ENCODE measurements at places on chromosomes 1 and 21.

GRCh38 chr1:243411472-243411871, 155.6 kb downstream of the SDCCAG8 start:
- DNase-seq: no peak

- DNase-seq: no peak
Measured at GRCh38 chr1:16026723-16027484, 5.1 kb downstream of the CLCNKA start.

DNA sequence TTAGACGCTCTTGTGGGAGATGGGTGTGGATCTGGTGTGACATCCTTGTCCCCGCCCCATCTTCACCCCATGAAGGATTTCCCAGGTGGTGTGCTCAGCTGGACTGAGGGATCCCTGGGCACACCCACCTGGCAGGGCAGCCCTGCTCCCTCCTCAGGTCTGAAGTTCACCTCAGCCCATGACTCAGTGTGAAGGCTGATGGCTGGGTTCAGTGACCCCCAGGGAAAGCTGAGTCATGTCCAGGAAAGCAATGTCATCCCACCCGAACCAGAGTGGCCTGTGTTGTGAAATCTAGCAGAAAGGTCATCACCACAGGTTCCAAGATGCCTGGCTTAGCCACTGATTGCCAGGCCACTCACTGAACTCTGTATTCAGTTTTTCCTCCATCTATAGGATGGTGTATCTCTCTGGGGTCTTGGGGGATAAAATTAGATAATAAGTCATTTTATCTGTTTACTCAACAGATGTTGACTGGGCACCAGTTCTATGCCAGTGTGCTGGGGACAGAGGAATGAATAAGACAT, 97.7 kb upstream of the JUN start:
- DNase-seq: no peak

- no peak for DNase-seq
Measured at GRCh38 chr1:161001525-161001924, 19.4 kb downstream of the F11R start.

GRCh38 chr1:43991476-43992231, at the start of gene CCDC24:
Gene CCDC24, plus strand, starts transcription at chr1:43991599. Its CDS starts 280 bp downstream, at chr1:43991879.
- DNase-seq: peak; percentile 46

GRCh38 chr1:89098857-89099256, 27.1 kb downstream of the GBP2 start:
- DNase-seq: no peak

DNA sequence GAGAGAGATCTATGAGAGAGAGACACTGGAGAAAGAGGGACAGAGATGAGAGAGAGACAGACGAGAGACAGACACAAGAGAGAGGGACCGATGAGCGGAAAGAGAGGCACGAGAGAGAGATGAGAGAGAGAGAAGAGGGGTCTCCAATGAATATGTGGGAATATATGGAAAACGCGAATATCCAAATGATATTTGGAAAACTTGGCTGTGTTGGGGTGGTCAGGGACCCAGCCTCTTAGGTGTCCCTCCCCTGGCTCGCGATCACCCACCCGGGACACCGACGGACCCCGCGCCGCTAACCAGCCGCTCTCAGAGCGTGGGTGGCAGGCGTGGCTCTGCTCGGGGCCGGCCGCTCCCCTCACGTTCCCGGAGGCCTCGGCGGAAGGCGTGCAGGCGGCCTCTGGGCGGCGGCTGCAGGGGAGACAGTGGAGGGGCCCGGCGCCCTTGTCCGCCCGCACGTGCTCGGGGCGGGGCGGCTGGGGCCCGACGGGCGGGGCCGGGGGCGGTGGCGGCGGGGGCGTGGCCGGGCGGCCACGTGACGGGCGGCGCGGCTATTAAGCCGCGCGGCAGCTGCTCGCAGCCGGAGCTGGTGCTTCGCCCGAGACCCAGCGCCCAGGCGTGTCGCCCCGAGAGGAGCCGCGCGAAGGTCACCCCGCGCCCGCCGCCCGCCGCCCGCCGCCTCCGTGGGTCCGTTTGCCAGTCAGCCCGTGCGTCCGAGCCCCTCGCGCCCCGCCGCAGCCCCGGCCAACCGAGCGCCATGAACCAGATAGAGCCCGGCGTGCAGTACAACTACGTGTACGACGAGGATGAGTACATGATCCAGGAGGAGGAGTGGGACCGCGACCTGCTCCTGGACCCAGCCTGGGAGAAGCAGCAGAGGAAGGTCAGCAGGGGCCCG, at the start of gene ACTN2:
Gene ACTN2, plus strand, starts transcription at position 583 of the 898 bp plus-strand sequence. Its CDS starts 175 bp downstream, at position 758.
- peak; percentile 21 for DNase-seq

- no peak for DNase-seq
Measured at GRCh38 chr21:42524341-42525028, 10.8 kb downstream of the SLC37A1 start.

DNA sequence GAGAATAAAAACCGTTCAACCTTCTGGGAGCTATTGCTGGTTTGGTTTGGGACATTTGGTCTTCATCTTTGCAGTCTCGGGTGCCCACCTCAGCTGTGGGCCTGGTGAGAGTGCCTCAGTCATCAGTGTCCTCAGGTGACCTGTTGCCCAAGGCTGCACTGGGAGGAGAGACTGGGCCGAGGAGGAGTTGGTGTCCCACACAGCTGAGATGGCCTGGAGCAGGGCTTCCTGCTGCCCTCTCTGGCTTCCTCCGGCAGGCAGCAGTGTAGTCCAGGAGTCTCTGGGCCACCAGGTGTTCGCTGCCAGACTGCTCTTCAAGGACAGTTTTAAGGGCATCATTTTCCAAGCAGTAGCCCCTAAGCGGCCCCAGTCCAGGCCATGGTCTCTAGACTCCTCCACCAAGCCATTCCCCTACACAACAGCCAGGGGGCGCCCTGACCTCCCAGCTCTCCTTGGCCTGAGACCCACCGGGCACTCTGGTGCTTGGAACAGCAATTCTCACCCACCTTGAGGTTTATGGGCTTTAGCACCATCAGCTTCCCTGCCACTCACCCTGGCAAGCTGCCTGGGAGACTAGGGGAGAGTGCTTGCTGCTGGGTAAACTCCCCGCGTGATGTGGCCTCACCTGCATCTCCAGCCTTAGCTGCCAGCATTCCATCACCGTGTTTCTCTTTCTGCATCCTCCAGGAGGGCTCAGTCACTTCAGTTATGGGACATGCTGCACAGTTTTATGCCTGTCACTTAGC, 9.1 kb upstream of the SYTL1 start:
- DNase-seq: no peak

- DNase-seq: no peak
Measured at GRCh38 chr21:18228060-18228739, 16.4 kb upstream of the CHODL start.

GRCh38 chr21:34186109-34186719, 112.8 kb downstream of the MRPS6 start:
- no peak for DNase-seq

- DNase-seq: no peak
Measured at GRCh38 chr1:107833061-107833460, 131.9 kb downstream of the VAV3 start.

GRCh38 chr1:106571109-106571508, 485.4 kb upstream of the PRMT6 start:
- no peak for DNase-seq

GRCh38 chr1:35535243-35535642, 22.0 kb downstream of the KIAA0319L start:
- DNase-seq: no peak

DNA sequence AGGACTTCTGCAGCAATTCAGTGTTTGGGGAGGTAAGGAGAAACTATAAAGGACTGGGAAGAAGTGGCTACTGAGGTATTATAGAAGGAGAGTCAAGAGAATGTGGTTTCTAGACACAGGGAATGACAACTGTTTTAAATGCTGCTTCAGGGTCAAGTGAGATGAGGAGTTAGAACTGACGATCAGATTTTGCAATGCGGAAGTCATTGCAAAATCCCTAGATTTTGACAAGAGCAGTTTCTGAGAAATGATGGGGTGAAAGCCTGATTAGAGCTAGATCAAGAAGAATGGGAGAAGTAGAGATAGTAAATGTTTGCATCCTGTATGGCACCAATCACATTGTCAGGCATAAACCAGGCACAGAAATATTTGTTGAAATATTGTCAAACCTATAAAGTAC, 4.7 kb upstream of the TSNAX start:
- DNase-seq: no peak

- DNase-seq: no peak
Measured at GRCh38 chr1:108077991-108078390, 113.0 kb upstream of the VAV3 start.

- DNase-seq: no peak
Measured at GRCh38 chr21:45827302-45827692, 154.3 kb upstream of the COL6A1 start.

GRCh38 chr1:15524021-15524282, at the start of gene CASP9:
Gene CASP9, minus strand, starts transcription at chr1:15524215. Its CDS starts 15 bp downstream, at chr1:15524200.
- no peak for DNase-seq

- no peak for DNase-seq
Measured at GRCh38 chr1:13751458-13751871, 51.5 kb downstream of the PRDM2 start.

- no peak for DNase-seq
Measured at GRCh38 chr1:243783714-243784113, 66.3 kb downstream of the AKT3 start.

DNA sequence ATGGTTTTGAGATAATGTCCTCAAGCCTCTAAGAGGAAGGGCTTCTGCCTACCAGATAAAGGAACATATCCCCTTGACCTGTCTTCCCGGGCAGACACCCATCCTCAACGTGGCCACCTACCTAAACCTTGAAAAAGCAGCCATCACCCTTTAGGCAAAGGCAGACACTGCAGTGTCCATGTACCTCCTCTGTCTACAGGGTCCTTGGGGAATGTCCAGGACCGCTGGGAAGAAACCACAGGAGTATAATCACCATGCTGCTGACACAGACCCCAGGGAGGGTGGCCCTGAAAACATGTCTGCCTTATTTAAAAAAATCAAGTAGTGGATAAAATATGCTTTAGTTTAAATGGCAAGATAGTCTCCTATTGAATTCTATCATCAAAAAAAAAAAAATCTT, 16.6 kb downstream of the BCAR3 start:
- no peak for DNase-seq

DNA sequence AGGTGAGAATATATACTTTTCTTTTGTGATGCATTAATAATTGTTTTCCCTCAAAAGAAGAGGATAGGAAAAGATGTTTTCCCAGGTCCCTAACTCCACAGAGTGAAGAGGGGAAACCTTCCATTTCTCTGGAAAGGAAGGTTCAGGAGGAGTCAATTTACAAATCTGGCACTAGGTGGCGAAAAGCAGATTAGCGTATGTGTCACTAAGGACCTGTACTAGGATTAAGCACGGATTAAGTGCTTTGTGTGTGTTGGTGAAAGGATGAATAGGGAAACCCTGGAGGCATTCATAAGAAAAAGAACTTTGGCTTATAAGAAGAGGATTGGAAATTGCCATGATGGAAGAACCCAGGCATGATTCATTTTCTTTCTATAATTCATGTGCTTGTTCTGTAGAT, 410.1 kb upstream of the PLXNA2 start:
- DNase-seq: no peak

- no peak for DNase-seq
Measured at GRCh38 chr21:31409831-31410487, 65.9 kb upstream of the TIAM1 start.

- DNase-seq: no peak
Measured at GRCh38 chr1:62781841-62782543, 1.9 kb upstream of the ATG4C start.

GRCh38 chr1:210289248-210289647, 39.5 kb upstream of the HHAT start:
- DNase-seq: no peak

DNA sequence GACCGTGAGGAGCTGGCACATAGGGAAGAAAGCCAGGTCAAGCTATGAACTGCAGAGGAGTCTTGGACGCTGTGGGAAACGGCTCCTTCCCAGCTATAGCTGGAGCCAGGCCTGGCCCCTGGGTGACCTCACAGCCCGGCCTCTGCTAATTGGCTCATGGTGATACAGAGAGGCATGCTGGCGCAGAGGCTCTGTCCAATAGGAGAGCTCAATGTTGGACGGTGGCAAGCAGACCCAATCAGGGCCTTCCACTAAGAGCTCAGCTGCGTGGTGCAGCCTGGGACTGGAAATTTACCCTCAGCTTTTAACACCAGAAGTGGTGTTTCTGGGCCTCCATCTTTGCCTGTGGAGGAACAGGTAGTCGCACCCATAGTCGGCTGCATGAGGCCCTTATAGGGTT, 64.4 kb upstream of the GRHL3 start:
- DNase-seq: no peak

DNA sequence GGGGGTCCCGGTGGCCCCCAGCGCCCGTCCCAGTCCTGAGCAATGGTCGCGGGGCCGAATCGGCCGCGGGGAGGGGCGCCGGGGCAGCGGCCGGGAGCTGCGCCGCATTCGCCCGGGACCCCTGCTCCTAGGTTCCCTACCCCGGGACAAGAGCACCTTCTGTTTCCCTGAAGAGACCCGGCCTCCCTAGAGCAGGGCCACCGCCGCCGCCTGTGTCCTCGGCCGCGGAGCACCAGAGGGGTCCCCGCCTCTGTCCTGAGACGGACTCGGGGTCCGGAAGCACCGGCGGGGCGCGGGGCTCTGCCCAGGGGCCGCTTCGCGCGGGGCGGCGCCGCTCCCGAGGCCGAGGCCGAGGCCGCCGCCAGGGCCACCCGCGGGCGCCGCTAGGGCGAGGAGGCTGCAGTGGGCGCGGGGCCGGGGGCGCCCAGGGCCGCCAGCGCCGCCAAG, 157.9 kb downstream of the CASZ1 start:
- DNase-seq: no peak

DNA sequence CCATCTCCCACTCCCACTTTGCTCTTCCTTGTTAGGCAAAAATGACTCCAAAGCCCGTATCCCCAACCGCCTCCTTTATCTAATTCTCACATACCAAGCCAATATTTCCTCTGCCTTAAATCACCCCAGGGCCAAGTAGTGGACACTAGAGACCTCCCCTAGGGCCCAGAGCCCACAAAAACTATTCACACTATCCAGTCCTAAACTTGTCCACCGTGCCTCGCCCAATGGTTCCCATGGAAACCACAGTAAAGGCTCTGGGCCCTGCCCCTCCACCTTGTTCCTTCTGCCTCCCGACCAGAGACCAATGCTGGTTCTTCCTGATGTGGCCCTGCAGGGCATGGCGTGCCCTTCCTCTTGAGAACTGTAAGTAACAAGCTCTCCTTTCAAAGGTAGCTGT, 11.8 kb downstream of the CFAP107 start:
- no peak for DNase-seq

DNA sequence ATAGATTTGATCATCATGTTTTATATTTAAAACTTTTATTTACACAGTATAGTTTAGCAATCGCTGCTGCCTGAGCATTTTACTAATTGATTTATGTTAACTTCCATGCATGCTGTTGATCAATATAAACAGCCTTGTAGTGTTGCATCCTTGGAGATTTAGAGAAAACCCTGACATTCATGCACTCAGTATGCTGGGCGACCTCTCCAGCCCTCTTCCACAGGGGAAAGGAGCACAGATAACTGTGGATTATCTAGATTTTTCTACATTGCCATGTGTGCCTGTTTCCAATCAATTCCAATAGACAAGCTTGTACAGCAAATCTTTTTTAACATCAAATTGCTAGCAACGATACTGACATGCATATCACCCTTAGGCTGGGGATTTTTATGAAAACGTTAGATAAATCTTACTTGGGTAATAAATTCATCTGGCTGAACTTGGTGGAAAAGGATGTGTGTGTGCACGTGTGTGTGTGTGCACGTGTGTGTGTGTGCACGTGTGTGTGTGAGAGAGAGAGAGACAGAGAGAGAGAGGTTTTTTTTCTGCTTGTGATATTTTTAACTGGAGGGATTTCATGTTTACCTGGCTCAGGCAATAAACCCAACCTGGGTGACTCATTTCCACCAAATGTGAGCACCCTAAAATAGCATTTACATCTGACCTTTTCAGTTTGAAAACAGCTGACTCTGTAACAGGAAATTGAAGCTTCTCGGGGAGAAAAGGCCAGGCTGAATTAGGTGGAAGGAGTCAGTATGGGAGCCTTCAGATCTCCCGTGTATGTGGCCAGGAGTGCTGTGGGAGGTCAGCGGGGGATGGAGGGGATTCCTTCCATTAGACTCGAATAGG, 339.8 kb downstream of the PRDM2 start:
- no peak for DNase-seq

All from stimulated activated CD4-positive, alpha-beta T cell treated with anti-CD3 and anti-CD28 coated beads, TNF-alpha, amount 100 ng/mL, for 48 hours (primary cell).